Germinal center (tissue), 1 donor: ENCODE measurements at places on chromosomes 16 and 17.
A peak's percentile ranks its signal among the peaks of the same experiment; 100 is the strongest.

GRCh38 chr17:59365383-59365981 is 34.0 kb downstream of the YPEL2 start:
- DNase-seq = no peak

GRCh38 chr16:57476546-57477410 is 9.5 kb downstream of the DOK4 start:
- DNase-seq = no peak

DNA sequence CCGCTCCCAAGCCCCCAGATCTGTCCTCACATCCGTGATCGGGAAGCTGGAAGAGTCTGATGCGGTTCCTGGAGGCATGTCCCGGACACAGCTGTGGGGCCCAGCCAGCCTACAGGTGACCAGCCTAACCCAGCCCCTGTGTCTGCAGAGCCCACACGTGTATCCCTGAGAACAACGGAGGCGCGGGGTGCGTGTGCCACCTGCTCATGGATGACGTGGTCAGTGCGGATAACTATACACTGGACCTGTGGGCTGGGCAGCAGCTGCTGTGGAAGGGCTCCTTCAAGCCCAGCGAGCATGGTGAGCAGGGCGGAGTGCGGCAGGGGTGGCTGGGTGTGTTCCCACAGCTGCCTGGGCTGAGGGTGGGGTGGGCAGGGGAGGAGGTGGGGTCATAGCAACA is 30.9 kb downstream of the IL4R start:
- no peak for DNase-seq

DNA sequence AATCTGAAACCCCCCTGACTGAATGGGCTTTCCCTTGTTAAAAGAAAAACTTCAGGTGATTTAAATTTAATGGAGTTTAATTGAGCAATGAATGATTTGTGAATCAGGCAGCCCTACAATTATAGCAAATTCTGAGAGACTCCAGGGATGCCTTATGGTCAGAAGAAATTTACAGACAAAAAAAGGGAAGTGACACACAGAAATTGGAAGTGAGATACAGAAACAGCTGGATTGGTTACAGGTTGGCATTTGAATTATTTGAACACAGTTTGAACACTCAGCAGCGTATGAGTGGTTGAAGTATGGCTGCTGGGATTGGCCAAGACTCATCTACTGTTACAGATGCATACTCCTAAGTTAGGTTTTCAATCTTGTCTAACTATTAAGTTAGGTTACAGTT is 19.0 kb upstream of the CPHXL start:
- no peak for DNase-seq

DNA sequence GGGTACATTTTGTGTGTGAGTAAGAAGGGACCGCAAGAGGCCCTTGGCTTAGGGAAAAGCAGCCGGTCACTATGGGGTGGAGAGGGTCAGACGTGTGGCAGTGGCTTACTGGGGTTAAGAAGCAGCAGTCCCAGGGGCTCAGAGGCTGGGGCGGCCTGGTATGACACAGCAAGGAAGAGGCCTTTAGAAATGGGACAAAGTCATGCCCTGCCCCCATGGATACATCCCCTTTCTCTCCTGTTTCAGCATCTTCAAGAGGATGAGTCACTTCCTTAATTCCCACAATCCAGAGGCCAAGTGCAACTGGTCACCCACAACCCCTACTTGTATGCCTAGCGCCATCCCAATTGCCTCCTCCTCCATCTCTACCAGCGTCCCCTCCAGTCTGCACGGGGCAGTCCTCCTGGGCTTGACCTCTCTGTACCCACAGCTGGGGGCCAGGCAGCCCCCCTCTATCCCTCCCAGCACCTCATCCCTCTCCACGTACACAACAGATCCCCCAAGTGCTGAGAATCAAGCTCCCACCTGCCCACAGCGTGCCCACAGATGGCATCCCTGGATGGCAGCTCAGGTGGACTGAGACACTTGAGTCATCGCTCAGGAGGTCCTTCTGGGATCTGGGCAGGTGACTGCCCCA is 6.9 kb upstream of the EFTUD2 start:
- DNase-seq = no peak

- no peak for DNase-seq
Observed at GRCh38 chr16:12188935-12189249, 212.4 kb downstream of the SNX29 start.

GRCh38 chr17:42678951-42679491 is 2.2 kb upstream of the PLEKHH3 start:
- DNase-seq = no peak

DNA sequence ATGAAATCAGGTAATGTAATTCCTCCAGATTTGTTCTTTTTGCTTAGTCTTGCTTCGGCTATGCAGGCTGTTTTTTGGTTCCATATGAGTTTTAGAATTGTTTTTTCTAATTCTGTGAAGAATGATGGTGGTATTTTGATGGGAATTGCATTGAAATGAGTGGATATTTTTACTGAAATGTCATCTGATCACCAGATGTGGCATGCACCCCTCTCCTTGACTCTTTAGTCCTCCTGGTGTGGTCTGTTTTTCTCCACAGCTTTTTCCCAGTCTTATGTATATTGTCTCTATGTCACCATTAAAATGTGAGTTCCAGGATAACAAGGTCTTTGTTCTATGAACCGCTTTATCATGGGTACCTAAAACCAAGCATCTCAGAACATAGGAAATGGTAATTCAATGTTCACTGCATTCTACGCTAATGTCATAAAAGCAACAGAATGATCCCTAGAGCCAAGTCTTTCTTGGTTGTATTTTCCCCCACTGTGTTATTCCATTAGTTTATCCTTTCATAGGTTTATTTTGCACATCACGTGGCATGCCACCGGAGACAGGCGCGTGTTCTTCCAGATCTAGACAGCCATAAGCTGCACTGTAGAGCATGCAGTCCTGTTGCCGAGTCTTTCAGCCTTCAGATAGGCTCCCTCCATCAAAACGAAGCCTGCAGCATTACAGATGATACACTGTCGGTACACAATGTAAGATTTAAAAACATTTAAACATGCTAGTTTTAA is 172.5 kb downstream of the RPTOR start:
- no peak for DNase-seq

DNA sequence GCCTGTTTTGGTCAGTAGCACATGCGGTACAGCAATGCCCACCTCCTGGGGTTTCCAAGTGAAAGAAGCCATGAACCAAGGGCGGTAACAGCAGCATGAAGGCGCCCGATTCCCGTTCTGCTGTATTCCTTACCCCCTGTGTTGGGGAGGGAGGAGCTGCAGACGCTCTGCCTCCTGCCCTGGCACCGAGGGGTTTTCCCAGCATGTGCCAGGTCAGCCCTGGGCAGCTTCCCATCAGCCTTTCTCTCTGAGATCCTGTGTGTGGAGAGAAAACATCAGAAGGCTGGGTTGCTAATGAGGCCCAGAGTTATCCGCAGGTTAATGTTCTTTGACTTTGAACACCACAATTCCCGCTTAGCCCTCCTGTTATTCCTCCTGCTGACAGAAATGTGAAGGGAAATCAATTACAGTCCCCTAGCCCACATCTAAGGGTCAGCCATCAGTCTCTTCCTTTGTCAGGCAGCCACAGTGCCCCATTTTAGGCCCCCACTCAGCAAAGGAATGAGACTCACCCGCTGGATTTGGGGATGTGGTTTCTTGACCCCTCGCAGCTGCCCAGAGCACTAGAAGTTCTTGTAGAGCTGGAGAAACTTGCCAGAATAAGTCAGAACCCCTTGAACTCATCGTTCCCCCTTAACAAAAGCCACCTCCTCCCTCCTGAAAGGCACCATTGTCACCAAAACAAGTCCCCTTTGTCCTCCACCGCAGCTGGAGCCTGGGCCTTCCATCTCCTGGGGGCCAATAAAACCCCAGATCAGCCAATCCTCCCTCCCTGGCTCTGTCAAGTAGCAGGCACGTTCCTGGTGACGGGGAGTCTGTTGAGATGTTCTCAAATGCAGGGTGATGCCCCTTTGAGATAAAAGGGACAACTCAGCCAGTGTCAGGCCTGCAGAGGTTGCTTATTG is 168.5 kb downstream of the KATNIP start:
- DNase-seq = no peak

GRCh38 chr17:37787055-37787757 is 42.3 kb upstream of the HNF1B start:
- no peak for DNase-seq

GRCh38 chr16:88569985-88570690 is at the start of gene ZC3H18:
TSS of gene ZC3H18 (plus strand) at chr16:88570403. CDS start at chr16:88577124, 6,721 bp downstream.
- peak; percentile 98 for DNase-seq

DNA sequence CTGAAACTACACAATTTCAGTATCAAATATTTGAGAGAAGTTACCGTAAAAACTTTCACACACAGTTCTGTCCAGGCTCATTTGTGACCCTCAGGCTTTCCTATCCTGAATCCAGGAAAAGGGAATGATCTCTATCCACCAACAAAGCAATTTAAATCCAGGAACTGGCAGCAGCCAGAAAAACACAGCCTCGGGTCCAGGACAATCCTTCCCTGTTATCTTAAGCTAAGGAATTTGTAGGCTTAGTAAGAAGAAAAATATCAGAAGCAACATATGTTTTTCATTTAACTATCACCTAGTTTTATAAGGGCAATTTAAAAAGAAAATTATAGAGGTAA is 47.1 kb downstream of the TEX2 start:
- no peak for DNase-seq

GRCh38 chr16:364595-365491 is 5.5 kb downstream of the MRPL28 start:
- no peak for DNase-seq

- no peak for DNase-seq
Observed at GRCh38 chr16:20846030-20846429, 39.7 kb downstream of the REXO5 start.

GRCh38 chr17:29909236-29910003 is 20.6 kb downstream of the SSH2 start:
- DNase-seq = no peak

DNA sequence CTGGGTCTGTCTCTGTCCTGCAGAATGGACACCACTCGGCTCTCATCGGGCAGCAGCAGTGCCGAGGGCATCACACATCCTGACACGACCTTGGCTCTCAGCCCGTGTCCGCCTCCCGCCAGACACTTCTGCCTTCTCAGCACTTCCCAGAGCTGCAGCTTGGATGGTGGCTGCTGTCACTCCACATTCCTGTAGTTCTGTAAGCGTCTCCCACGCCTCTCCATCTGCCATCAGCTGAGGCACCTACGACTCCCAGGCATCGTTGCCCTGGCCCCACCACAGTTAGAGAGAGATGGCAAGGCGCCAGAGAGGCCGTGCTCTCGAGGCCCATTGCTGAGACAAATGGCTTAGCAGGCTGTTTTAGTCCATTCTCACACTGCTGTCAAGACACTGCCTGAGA is 195.9 kb upstream of the CHMP6 start:
- DNase-seq = no peak

DNA sequence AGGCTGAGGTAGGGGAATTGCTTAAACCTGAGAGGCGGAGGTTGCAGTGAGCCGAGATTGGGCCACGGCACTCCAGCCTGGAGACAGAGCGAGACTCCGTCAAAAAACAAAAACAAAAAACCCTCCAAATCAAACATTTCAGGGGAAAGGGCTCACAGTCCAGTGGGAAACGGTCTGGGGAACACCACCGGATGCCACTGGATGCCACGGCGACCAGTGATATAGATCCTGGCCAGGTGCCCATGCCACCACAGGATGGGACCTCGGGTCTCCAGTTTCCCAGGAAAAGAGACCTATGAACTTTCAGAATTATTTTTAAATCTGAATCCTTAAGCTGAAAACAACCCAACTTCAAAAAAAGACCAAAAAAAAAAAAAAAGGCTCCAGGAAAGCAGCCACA is 12.3 kb downstream of the CEP131 start:
- DNase-seq = no peak

- no peak for DNase-seq
Observed at GRCh38 chr17:13415871-13416416, 185.8 kb downstream of the HS3ST3A1 start.

- no peak for DNase-seq
Observed at GRCh38 chr17:2718150-2718938, 6.8 kb upstream of the CLUH start.

DNA sequence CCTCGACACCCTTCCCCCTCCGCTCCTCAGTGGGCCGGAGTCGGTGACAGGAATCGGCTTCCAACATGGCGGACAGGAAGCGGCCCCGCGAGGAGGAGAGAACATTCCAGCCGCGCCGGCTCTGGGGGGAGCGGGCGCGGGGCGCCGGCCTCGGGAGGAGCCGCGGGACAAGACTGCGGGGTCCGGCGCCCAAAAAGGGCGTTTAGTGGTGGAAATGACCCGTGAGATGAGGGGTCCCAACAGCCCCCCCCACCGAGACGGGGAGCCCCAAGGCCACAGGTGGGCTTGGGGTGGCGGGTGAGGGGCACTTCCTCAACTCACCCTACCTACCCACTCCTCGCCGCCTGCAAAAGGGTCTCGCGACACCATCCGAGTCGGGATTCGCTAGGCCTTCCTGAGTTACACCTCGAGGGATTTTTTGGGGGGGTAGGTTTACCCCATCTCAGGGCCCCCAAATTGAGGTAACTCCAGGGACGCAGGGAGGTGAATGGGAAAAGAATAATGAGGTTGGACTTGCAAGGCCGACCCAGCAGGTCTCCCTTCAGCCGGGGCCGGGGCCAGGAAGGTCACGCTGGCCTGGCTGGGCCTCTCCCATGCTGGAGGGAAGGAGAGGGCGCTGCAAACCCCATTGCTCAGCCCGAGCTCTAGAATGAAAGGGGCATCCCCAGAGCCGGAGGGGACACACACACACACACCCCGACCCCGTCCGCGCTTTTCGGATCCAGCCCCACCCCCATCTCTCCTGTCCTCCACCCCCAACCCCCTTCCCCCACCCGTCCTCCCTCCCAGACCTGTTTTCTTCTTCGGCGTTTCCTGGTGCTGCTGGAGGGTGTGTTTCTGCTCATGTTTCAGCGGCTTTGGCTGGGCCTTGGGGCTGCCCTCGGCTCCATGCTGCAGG is 707 bp downstream of the NUFIP2 start:
- DNase-seq = peak; percentile 70

DNA sequence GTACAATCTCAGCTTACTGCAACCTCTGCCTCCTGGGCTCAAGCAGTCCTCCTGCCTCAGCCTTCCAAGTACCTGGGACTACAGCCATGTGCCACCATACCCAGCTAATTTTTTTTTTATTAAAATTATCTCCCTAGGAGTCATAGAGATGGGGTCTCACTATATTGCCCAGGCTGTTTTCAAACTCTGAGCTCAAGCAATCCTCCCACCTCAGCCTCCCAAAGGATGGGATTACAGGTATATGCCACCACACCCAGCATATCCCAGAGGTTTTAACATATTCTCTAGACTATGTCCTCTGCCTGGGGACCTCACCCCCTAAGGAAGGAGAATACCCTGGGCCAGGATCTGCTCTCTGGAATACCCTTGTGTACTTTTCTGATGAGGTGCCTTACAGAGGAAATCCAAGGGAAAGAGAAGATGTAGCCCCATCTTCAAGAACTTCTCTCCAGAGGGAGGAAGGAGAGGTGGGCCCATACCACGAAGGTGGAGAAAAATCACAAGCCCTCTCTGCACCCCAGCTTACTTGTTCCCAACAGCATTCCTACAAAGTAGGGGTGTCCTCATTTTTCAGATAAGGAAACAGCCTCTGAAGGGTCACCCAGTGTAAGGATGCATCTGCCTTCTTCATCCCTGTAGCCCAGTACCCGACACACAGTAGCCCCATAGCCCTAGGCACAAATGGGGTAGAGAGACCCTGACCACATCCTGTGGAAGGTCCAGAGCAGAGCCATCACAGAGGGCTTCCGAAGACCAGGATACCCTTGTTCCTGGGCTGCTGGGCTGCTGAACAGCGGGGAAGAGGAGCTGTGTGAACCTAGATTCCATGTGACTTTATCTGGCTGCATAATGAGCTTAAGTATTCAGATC is 151.6 kb downstream of the SOCS1 start:
- peak; percentile 19 for DNase-seq

GRCh38 chr17:72875361-72875760 is 217.1 kb downstream of the SLC39A11 start:
- no peak for DNase-seq
